ENCODE measurements at places on chromosomes 5 and 9.

DNA sequence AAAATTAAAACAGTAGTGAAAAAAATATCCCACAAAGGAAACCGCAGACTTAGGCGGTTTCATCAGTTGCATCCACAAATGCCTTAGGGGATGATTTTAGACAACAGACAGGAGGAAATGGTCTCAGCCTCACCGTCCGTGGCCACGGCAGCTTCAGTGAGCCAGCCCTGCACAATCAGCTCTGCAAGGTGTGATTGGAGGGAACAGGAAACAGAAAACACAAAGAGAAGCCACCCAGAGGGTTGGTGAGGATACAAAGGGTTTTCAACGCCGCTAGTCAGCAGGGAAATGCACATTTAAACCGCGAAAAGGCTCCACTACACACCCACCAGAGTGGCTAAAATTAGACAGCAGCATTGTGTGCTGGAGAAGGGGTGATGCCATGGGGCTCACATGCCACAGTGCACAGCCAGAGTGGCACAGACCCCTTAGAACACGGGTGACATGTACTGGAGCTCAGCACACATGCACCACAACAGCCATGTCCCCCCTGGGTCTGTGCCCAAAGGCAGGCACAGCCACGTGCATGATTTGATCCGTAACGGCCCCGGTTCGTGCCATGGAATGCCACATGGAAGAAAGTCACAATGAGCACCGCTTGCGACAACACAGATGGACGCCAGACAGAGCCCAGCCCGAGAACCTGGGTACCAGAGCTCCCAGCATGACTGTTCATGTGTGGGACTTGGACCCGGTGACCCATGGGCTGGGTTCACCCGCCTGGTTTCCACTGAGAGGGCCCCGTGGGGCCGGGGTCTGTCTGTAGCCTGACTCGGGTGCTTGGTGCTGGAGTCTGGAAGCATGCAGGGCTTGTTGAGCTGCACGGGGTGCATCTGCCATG is 18.3 kb upstream of the TERT start:
- no peak for DNase-seq

DNA sequence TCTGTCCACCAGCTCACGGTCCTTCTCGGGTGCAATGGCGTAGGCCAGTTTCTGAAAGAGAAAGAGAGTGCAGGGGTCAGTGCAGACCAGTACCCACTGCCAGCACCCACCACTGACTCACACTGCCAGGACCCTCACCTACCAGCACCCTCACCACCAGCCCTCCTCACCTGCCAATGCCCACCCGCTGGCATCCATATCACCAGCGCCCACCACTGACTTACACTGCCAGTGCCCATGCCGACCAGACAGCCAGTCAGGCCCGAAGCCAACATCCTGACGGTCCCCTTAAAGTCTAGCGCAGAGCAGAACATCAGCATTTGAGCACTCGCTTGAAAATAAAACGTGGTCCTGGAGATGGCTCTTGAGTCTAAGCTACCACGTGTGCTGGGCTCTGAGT is 44.3 kb downstream of the SLC6A3 start:
- DNase-seq, result no peak

DNA sequence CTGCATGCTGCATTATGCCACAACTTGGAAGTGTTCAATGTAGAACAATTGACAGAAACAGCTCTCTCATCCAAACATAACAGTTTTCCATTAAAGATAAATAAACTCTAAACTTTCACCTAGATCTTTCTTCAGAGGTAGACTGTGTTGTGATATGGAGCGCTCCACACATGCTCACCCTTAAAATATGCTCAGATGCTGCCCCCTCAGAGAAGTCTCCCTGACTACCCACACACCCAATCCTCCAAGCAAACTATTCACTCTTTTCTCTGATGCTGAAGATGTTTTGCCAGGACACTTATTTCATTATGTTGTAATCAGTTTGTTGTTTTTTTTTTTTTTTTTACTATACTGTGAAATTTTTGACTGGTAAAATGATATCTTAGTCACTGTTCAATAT is 206.6 kb upstream of the RASA1 start:
- no peak for DNase-seq

DNA sequence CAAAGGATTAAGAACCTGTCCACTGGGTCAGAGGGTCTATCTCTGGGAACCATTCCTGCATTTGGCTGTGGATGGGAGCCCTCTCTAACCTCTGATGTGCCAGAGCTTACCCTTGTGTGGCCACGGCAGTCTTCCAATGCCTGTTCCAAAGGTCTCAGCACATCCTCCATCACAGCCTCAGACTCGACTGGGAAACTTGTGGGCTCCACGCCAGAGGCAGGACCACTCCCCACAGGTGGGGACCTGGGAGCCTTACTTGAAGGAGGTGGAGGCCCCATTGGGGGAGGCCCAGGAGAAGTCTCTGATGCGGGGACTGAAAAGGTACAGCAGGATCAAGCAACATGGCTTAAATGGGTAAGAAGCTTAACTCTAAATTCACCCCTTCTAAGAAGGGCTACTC is 4.4 kb downstream of the EIF4EBP3 start:
- no peak for DNase-seq

DNA sequence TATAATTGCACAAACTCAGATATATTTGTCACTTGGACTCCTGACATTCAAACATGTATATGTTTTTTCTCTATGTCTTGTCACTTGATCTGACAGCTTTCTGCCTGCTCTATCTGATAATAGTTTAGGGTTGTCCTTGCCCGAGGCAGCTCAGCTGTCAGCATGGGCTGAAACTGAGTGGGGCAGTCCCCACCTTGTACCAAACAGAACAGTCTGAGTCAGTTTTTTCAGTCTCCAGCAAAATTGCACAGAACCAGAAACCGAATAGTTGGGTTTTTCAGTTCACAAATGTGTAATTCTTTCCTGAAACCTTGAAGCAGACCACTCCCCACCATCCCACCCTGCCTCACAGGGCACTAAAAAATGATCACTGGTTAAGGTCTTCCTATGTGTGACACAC is 9.5 kb upstream of the HAND1 start:
- no peak for DNase-seq

- no peak for DNase-seq
Measured at GRCh38 chr9:122372856-122373845, 2.3 kb downstream of the PTGS1 start.

GRCh38 chr5:63825984-63826383 is 136.3 kb downstream of the HTR1A start:
- no peak for DNase-seq

DNA sequence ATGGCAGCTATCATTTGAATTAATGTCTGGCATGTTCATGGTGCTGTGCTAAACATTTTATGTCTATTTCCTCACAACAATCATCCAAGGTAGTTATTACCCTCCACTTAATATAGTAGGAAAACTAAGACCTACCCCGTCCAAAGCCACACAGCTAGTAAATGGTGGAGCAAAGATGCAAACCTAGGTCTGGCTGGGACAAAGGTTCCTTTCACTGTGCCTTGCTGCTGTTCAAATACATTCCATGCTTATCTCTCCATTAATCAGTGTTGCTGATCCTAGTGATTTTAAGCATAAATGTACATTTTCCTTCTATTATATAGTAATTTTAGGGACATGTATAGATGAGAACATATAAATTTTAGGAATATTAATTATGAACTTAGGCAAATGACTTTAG is 38.7 kb downstream of the CCDC125 start:
- DNase-seq, result no peak

GRCh38 chr9:95605101-95605500 is 88.3 kb upstream of the PTCH1 start:
- DNase-seq, result no peak

DNA sequence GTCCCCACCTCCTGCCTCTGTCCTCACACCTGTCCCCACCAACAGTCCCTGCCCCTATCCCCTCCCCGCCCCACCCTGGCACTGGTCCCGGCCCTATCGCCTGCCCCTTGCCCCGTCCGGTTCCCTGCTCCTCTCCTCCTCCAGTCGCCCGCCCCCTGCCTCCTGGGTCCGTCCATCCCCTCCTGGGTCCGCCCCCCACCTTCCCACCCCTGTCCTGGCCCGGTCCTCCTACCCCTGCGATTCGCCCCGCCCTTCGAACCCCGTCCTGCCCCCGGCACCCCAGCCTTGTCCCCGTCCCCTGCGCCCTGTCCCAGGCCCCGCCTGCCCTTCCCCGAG is 372 bp downstream of the EDF1 start:
- no peak for DNase-seq

DNA sequence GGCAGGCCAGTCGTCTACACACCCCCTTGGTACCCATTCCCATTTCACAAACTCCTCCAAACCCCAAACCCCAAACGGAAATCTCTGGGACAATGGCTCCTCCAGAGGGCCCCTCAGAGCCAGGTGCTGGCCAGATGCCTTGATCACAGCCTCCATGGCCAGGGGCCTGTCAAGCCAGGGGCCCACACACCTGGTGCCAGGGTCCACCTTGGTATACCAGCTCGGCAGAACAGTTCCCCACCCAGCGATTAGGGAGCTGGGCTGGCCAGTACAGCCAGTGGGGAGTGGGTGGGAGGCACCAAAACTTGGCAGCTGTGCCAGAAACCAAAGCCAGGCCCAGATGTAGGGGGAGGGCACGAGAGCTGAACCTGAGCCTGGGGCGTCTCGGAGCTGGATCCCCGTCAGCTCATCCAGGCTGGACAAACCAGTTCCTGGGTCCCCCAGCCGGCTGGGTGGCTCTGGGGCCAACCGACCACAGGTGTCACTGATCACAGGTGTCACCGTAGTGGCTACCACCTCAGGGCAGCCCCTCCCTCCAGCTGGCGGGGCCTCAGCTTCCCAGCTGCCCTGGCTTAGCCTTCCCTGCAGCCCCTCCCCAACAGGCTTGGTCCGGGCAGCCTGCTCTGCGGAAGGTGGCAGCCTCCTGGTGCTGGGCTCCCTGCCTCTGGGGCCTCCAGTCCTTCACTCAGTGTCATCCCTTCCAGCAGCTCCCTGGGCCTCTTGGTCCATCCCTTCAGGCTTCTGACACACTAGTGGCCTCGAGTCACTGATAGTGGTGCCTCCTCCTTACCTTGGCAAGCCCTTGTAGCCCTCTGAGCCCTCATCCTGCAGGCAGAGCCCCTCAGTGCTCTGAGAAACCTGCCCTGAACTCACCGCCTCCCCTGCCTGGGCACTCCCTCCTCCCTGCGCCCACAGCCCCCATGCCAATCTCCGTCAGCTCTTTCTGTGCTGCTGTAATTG is 6.6 kb upstream of the RMND5B start:
- DNase-seq, result no peak

DNA sequence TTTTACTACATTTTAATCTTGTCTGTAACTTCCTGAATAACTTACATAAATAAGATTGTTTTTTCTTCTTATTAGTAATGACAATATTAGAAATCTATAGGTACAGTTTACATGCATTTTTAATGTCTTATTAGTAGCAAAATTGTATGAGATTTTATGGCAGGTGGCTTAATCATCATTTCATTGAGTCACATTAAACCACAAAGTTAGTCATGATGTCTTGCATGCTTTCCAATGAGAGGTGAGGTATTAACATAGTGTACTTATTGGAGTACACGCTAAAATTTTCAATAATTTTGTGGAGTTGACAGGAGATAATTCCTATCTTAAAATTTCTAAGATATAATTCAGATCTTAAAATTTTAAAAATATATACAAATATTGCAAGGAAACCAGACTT is 989.6 kb upstream of the ARRDC3 start:
- DNase-seq, result no peak

- DNase-seq, result no peak
Measured at GRCh38 chr5:179730852-179731251, 1.8 kb upstream of the MAML1 start.

DNA sequence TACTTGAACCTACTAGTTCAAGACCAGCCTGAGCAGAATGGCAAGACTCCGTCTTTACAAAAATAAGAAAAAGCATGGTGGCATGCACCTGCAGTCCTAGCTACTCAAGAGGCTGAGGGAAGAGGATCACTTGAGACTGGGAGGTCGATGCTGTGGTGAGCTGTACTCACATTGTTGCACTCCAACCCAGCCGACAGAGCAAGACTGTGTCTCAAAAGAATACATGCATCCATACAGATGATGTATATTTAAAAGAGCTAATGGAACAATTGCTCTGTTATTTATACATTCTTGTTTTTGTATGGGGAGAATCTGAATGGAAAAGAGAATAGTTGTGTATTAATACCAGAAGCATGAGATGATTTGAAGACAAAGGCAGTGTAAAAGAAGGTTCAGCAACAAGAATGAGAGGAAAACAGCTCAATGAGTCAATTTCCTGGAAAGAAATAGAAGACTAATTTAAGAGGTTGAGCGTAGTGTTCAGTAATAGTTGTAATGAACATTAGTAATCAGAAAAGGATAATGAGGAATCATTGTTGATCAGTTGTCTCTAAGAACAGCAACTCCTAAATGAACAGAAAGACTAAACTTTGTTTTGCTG is 1.9 kb upstream of the LRRC70 start:
- DNase-seq, result no peak

- no peak for DNase-seq
Measured at GRCh38 chr9:133864011-133864410, 125.9 kb upstream of the SARDH start.

GRCh38 chr5:31270396-31270795 is 76.9 kb downstream of the CDH6 start:
- no peak for DNase-seq

- no peak for DNase-seq
Measured at GRCh38 chr9:2611961-2612360, 9.6 kb upstream of the VLDLR start.

- DNase-seq, result peak; percentile 91
Measured at GRCh38 chr5:134577022-134577795, 51.7 kb downstream of the JADE2 start.

- peak; percentile 7 for DNase-seq
Measured at GRCh38 chr9:18857769-18858168, 175.2 kb downstream of the SAXO1 start.

DNA sequence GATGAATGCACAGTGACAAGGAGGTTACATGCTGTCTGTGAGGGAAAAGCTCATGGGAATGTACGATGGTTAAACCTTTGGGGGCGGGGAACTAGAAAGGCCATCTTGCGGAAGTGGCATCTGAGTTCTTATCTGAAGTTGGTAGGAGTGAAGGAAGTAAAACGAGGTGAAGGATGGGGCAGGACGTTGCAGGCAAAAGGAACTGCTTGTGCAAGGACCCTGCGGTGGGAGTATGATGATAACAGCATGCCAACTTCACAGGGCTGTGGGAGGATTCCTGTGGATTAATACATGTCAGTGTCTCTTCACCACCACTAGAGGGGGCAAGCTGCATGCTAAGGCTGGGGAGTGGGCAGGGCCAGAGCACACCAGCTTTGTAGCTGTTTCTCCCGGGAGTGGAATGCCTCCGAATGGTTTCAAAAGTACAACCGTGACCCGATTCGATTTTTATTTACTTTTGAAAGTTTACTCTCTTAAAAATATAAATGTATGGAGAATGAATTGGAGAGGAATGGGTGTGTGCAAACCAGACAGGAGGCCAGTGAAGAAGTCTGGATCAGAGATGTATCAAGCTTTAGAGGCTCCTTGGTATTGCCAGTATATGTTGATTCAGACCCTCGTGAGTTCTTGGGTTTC is 62.5 kb downstream of the CYFIP2 start:
- DNase-seq, result peak; percentile 87

All from hepatic stellate cell (primary cell).